ENCODE measurements at places on chromosomes 7 and 10.

DNA sequence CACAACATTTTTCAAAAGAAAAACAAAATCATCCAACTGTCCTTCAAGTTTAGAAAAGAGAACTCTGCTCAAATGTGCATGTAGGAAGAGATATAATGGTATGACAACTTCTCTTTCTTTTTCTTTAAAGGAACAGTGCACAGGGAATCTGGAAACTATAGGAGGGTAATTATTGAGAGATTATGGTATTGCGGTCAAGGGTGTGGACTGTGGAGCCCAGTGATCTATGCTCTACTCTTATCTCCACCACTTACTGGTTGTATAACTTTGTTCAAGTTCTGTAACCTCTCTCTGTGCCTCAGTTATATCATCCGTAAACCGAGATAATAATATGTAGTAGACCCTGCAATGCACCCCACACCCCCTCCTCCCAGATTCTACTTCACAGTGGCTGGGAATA is 69.8 kb upstream of the PCGF5 start:
- DNase-seq: no peak

DNA sequence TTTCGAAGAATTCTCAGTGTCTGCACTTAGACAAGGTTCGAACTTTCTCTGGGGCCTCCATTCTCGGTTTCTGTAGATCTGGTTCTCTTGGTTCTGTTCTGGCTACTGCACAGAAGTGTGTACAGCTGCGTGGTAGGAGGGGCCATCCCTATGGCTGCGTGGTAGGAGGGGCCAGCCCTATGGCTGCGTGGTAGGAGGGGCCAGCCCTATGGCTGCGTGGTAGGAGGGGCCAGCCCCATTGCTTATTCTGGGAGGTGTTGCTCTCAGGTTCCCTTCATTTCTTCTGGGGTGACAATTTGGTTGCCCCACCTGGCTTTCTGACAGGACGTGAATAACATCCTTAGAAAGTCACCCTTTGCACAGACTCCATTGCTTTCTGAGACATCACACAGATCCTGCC is 65.2 kb upstream of the CHST15 start:
- no peak for DNase-seq

DNA sequence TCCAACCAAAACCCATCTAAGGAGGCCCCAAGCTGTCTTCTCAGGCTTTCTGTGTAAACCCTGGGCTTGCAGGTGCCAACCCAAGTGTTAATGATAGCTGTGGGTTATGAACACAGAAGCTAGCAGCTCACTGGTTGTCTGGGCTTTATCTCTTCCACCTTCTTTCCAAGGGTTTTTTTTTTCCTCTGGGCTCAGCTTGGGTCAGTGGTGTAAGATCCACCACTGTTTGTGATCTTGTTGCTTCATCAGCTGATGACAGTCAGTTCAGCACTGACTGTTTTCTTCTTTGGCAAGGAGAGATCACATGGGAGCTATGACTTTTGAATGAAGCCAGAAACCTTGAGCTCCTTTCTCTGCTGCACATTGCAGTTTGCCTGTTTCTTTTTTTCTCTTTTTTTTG is 4.6 kb downstream of the GTPBP4 start:
- DNase-seq: no peak

GRCh38 chr10:80730522-80730921 is 192.8 kb downstream of the SH2D4B start:
- DNase-seq: no peak

DNA sequence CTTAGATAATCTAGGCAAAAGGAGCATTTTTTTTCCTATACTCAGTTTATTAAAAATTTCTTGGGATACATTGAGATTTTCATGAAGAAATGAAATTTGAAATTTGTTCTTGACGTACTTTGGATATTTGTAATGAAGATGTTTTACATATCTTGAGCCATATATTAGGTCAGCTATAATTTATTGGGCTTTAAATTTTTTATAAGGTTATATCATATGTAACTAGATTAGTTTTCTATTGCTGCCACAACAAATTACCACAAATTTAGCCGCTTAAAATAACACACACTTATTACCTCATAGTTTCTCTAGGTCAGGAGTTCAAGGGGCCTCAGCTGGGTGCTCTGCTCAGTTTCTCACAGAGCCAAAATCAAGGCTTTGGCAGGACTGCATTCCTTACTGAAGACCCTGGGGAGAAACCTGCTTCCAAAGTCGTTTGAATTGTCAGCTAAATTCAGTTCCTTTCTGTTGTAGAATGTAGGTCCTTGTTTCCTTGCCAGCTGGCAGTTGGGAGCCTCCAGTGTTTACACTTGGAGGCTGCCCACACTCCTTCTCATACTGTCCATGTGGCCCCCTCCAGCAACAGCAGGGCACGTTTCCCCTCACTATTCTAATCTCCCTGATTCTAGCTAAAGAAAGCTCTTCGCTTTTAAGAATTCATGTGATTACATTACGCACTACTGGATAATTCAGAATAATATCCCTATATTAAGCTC is 42.6 kb upstream of the DNAH11 start:
- no peak for DNase-seq
